ENCODE measurements at places on chromosomes 12 and 14.

- no peak for DNase-seq
These were observed 77.7 kb downstream of the SLC15A4 start for GRCh38 chr12:128745772-128746689.

- no peak for DNase-seq
These were observed 208.4 kb downstream of the PPM1H start for GRCh38 chr12:62726471-62726980.

DNA sequence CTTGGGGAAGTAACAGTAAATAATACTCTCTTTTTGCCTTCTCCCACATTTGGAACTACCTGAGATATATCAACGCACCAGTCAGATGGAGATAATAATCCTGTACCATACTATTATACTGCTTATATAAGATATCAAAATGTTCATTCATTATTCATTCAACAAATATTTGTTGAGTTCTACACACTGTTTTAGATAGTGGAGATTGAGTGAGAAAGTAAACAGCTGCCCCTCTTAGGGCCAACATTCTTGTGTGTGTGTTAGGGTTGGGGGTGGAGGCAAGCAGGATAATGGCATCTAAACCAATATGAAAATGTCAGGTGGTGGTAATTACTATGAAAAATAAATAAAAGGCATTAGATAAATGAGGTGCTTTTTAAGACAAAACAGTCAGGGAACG is 14.0 kb downstream of the MIS18BP1 start:
- no peak for DNase-seq

DNA sequence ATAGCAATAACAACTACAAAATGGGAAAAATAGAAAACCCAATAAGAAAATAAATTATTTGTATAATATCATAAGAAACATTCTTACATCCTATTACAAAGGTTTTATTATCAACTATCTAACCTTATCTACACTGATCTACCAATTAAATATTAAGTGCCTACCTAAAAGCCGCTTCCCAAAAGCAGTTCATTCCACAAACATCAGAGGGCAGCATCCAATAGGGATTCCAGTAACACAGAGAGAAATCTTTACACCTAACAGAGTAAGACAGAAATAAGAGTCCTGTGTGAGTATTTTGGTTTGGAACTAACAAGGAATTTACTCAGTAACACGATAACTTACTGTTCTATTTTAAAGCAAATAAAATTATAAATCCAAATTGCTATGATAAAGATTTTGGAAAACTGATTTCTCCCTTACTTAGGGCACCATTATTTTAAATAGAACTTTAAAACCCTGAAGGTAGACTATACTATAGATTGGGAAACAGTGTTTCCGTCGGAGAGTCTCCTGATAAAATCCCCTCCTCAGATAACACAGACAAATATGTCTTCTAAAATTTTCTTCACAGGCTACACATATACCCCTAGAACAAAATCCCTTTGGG is 15.0 kb downstream of the GXYLT1 start:
- DNase-seq, result peak; percentile 61

GRCh38 chr12:70652451-70652850 is 15.2 kb upstream of the PTPRB start:
- DNase-seq, result no peak

GRCh38 chr14:93997082-93997481 is at the start of gene CCDC197:
Gene CCDC197, plus strand, starts transcription at chr14:93997301. Its CDS starts 831 bp downstream, at chr14:93998132.
- DNase-seq, result no peak

GRCh38 chr14:35390577-35391387 is 13.8 kb downstream of the NFKBIA start:
- no peak for DNase-seq

DNA sequence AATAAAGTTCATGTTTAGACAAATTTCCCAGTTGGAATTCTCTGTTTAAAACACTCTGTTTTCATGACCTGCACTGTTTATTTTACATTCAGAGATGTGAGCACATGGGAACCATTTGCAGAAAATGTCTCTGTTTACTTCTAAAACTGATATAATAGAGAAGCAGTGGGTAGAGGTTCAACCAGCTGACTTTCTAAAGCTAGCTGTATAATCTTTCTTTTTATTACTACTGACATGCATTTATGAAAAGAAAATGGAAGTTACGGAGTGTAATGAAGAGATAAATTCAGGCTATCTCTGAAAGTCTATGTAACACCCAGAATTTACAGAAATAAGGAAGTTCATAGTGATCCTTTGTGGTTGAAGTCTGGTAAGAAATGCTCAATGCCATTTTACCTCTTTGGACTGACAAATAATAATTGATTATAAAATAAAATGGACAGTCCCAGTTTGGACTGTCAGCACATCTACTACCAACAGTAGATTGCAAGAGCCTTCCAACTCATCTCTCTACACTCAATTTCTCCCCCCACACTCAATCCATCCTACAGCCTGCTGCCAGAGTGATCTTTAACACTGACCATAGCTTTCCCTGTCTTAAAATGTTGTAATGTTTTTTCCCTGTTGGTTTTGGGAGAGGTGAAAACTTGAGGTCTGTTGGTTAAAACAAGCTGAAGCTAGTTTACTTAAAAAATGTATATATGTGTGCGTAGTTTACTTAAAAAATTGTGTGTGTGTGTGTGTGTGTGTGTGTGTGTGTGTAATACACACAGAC is 137.4 kb downstream of the AEBP2 start:
- DNase-seq, result no peak

DNA sequence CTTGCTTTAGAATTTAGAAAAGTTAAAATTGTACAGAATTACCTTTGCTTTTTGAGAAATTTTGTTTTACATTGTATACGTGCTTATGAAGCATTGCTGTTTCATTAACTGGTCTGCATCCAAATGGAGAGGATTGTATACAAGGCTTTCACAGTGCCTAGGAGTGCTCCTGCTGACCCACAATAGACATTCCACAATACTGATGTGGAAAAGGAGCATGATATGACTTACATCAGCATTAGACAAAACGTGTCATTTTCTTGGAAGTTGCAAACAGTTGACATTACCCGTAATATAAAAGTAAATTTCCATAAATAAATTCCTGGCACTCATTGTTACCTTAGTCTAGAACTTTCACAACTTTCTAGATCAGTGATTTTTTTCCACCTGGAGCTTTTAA is 1.9 kb downstream of the PRKD1 start:
- DNase-seq, result no peak

DNA sequence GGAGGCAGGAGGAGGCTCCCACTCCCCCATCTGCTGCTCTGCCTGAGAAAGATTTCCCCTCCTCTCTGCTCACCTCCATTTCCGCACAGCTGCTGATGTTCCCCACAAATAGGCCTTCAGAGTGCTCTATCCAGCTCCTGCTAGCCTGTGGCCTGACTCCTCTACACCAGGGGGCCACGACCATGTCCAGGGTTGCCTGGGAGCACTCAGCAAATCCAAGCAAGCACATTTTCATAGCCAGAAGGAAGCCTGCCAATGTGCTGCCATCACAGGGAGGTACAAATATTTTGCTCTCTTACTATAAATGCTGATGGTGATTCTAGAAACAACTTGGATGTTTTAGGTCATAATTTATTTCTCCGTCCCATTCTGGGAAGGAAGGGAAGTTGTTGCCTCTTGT is 17.3 kb downstream of the KCNA5 start:
- no peak for DNase-seq

DNA sequence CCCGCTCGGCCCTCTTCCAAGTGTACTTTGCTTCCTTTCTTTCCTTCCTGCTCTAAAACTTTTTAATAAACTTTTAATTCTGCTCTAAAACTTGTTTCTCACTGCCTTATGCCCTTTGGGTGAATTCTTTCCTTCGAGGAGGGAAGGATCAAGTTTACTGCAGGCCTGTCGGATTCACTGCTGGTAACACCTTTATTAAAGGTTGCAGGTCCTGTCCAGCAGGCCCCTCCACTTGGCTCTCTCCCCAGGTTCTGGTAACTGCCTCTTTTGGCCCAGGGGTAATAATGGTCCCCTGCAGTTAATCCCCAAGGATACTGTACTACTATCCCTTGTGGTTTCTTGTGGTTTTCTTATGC is 152.7 kb upstream of the EEA1 start:
- DNase-seq, result no peak

DNA sequence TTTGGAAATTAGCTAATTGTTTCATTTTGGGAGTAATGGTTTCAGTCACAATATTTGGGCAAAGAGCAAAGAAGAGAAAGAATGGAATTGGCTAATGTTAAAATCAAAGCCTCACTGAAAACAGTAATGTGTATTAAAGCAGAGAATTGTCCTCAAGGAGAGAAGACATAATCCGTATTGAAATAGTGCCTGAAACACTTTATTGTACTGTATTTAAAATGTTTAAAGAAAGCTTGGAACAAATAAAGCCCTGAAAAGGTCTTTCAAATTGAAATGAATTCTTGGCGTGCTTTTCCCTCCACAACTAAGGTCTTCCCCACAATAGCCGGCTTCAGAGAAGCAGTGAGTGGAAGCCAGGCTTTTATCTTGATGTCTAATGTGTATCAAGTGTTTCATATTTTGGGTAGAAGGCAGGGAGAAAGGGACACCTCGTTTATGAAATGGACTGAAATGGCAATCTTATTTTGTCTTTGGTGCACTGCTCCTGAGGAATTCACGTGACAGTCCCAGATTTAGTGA is 212.9 kb upstream of the CRY1 start:
- DNase-seq, result no peak

DNA sequence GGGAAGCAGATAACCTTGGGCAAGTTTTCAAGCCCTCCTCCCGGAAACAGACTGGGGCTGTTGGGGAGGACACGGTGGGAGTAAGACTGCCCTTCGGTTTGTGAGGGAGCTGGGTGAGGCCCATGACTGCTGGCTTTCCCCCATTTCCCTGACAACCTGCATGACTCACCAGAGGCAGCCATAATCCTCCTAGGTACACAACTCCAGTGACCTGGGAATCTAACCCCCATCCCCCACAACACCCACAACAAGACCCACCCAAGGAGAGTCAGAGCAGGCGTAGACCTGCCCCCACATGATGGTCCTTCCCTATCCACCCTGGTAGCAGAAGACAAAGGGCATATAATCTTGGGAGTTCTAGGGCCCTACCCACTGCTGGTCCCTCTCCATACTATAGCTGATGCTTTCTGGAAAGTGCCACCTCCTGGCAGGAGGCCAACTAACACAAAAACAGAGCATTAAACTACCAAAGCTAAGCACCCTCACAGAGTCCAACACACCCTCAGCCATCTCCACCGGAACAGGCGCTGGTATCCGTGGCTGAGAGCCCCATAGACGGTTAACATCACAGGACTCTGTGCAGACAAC is 14.8 kb downstream of the DDX24 start:
- DNase-seq, result no peak

- DNase-seq, result no peak
These were observed 66.2 kb downstream of the NOC4L start for GRCh38 chr12:132210223-132211055.

- DNase-seq, result no peak
These were observed 790 bp downstream of the BTG1 start for GRCh38 chr12:92144631-92145480.

GRCh38 chr14:75334549-75335051 is 56.0 kb downstream of the FOS start:
- DNase-seq, result no peak

- DNase-seq, result peak; percentile 74
These were observed 1.9 kb downstream of the BCL7A start for GRCh38 chr12:122023339-122024131.

DNA sequence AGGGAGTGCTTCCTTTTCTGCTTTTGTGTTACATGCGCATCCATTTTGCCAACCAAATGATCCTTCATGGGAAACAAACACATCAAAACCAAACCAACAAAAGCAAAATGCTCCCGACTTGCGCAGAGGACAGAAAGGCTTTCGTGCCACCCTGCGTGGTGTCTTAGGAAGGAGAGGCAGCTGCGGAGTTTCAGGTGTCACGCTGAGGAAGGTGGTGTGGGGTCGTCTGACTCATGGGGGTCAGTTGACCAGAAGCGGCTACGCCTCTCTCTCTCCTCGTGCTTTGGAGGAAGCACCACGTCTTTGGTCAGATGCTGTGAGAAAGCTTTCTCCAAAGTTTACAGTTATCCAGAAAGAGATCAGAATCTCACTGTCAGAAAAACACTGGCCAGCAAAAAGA is 7.9 kb downstream of the EMP1 start:
- DNase-seq, result no peak

DNA sequence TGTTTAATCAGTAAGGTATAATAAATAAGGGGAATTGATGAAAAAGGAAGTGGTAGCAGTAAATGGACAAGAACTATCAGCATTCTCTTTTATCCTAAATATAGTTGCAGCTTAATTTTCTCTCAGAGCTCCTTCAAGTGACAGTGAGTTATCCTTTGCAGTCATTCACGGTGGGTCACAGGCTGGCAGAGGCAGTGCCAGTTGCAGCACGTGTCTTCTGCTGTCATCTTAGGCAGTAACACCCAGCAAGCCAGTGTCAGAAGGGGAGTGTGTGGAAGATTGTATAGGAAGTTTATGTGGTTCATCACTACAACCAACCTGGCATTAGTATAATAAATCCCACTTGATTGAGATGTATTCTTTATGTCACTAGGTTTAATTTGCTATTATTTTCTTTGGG is 170.0 kb downstream of the CCDC91 start:
- DNase-seq, result no peak

DNA sequence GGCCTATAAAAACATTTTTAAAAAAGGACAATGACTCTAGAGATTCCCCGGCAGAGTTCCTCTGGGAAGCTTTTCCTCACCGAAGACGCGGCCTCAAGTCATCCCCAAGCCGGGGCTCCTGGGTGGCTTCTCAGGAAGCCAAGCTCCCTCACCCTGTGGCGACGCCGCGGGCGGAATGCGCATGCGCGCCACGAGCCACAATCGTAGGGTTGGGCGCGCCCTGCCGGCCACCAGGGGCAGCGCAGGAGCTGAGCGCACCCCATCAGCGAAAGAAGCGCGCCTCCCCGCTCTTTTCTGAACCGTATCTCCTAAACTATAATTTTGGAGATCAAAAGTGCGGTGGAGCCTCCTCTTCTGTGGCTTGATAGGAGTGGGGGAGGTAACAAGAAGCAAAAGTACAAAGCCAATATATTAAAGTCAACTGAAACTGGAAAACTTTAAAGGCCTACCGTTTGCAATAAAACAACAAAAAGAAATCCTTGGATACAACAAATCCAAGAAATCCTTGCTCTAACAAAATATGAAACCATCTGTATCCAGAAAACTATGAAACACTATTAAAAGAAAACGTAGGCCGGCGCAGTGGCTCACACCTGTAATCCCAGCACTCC is 17.4 kb upstream of the CHFR start:
- DNase-seq, result no peak

- no peak for DNase-seq
These were observed 245.5 kb downstream of the BCL11B start for GRCh38 chr14:99026471-99026870.

- DNase-seq, result no peak
These were observed 38.7 kb downstream of the ADGRD1 start for GRCh38 chr12:130992448-130992847.

- DNase-seq, result no peak
These were observed 79.7 kb downstream of the FUT8 start for GRCh38 chr14:65492266-65492665.

GRCh38 chr12:121697093-121697698 is 15.4 kb upstream of the TMEM120B start:
- DNase-seq, result no peak
